ENCODE measurements at places on chromosomes 2 and 18.

DNA sequence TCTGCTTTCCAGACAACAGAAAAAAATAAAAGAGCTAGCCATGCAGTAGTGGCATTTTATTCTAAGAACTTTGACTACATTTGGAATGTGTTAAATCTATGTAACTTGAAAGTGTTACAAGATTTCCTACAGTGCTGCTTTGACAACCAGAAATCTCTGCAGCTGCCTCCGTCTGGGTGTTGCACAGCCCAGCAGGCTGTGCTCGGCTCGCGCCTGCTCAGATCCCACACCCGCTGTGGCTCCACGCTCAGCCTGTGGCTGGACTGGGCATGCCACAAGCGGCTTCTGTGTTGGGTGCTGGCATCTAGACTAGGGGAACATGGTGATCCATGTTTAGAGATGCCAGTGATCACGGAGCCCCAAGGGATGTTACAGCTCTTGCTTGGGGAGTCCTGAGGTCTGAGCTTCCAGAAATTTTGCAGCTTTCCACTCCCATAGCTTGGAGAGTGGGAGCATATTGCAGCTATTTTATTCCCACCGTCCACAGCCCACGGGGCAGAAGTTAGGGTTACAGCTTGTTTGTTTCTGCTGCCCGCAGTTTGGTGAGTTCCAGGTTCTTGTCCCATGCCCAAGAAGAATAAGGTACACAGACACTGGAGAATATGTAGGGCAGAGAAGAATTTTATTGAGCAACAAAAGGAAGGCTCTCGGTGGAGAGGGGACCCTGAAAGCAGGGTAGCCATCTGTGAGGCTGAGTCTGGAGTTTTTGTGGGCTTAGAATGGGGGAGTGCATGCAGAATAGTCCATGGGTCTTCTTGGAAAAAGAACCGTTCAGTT lies 44.1 kb downstream of the FAM171B start:
- DNase-seq, result no peak

DNA sequence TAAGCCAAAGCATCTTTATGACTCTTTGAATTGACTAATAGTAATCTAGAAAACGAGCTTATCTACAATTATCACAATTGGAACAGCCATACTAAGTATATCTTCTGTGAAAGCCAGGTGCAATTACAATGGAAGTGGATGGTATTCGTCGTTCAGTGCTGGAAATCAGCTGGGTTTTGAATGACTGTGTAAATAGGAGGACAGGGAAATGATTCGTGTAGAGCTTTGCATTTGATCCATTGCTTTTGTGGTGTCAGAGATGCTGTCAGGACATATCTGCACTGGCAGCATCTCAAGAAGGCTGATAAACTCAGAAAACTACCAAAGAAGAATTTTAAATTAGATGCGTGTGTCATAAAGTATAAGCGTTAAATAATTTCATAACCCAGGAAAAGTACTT lies 187.1 kb downstream of the ZNF407 start:
- no peak for DNase-seq

DNA sequence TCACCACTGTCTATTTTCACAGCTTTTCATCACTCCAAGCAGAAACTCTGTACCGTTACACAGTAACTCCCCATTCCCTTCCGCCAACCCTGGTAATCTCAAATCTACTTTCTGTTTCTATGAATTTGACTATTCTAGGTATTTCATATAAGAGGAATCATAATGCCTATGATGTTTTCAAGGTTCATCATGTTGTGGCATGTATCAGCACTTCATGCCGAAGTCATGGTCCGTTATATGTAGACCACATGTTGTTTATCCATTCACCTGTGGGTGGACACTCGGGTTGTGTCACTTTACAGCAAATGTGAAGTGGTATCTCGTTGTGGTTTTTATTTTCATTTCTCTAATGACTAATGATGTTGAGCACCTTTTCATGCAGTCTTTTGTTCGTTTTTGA lies 21.6 kb downstream of the CPSF3 start:
- no peak for DNase-seq

DNA sequence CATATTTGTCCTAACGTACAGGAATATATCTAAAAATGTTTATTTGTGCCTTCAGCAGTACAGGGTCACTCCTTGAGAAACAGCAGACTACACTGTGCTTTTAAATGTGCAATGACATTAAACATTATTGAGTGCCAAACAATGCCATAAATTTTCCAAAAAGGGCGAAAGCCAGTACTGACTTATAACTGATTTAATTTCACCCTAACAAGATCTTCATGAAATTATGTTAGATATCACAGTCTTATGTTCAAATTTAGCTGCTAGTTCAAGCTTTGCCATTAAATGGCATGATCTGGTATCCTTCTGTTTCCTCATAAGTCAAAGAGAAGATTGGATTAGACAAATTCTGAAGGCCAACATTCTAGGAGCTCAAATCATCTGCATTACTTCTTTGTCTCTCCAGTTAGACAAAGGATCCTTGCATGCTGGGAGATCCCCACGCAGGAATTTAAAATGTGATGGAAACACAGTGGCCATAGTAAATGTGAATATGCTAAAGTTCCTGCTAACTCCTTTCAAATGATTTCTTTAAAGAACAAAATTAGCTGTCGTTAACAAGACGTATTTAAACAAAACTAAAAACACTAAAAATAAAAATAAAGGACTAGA lies 129.3 kb upstream of the STON1 start:
- DNase-seq, result no peak

- no peak for DNase-seq
Measured at GRCh38 chr2:134468164-134468563, 214.3 kb downstream of the MGAT5 start.

GRCh38 chr2:218393750-218394290 lies 5.8 kb upstream of the CTDSP1 start:
- no peak for DNase-seq

- DNase-seq, result no peak
Measured at GRCh38 chr2:72173640-72174321, 26.1 kb upstream of the CYP26B1 start.

DNA sequence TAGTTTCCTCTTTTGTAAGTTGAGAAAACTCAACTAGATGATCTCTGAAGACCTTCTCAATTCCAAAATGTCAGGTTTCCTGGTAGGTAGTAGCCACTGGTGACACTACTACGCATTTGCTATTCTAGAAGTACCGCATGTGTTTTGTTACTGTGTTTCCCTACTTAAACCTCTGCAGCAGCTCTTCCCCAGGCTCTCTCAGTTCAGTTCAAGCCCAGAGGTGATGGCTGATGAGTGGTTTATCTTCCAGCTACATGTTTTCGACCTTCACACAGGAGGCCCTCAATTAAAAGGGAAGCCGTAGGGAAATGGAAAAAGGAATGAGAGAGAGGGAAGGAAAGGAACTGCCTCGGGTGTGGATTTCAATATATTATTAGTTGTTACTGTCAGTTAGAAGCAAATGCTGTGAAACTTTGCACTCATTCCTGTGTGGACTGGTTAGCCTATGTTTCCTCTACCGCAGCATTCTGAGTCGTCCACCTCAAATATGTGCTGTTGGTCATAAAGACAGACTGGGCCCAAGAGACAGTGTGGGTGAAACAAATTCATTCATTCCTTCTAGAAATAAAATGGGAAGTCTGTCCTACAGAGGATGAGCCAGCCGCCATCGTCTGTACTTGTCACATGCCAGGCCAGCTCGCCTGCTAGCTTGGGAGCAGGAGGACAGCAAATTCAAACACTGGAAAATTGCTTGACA lies 455.2 kb upstream of the RAB12 start:
- no peak for DNase-seq

DNA sequence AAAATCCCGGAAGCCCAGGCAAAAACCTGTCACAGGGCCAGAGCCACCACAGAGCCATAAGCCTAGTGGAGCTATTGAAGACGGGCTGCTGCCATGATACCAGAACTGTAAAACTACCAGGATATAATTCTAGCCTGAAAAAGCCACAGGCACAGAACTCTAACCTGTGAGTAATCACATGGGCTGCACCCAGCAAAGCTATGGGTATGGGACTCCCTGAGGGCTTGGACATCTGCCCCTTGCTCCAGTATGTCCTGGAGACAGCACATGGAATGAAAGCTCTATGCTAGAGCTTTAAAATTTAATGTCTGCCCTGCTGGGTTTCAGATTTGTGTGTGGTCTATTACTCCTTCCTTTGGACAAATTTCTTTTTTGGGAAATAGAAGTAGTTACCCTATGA lies 2183.6 kb upstream of the CELF4 start:
- DNase-seq, result no peak

GRCh38 chr18:46566111-46566510 lies 90.9 kb downstream of the LOXHD1 start:
- no peak for DNase-seq

DNA sequence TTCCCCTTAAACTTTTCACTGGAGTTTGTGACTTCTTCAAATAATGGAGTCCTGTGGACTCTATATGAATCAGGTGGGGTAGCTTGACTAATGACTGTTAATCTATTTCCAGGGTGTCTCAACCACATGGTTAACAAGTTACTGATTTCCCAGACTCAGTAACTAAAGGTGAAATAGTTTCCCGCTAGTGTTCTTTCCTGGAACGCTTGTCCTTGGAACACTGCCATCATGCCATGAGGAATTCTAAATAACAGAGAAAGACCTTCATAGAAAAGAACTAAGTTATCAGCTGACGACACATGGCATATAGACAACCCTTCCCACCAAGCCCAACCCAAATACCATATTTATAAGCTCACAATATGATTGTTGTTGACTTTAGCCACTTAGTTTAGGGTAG lies 1027.9 kb upstream of the FAM98A start:
- DNase-seq, result no peak

DNA sequence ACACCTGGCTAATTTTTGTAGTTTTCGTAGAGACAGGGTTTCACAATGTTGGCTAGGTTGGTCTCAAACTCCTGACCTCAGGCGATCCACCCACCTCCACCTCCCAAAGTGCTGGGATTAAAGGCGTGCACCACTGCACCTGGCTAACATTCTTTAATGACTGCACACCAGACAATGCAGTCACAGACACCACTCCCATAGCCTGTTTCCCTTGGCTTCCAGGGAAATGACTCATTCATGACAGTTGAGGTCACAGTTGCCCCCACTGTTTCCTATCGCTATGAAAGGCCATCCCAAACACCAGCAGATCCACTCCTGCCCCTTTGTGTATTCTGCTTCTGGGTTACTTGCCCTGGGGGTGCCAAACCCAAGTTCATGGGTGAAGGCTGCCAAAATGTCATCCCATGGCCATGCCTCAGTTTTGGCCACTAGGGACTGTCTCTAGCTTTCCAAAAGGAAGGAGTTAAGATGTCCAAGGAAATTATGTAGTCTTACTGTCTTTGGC lies 8.7 kb downstream of the CHMP1B start:
- no peak for DNase-seq

DNA sequence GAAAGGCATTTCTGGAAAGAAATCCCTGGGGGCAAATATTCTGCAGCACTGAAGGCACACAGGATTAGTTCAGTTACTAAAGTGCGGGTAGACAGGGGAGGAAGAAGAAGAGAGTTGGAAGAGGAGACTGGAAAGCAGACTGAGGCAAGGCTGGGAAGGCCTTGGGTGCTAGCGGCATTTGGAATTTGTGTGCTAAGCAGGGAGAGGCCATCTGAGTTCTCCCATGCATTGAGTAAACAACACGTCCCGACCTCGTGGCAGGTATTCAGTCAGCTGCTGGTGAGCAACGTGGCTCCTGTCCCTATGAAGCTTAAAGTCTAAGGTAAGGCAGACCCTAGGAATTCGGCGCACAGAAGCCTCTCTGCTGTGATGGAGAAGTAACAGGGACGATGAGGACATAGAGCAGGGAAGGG lies 30.7 kb downstream of the ATP8B1 start:
- no peak for DNase-seq

GRCh38 chr2:41400088-41400665 lies 647.6 kb upstream of the PKDCC start:
- no peak for DNase-seq

- no peak for DNase-seq
Measured at GRCh38 chr2:33136566-33136965, 189.8 kb downstream of the LTBP1 start.

DNA sequence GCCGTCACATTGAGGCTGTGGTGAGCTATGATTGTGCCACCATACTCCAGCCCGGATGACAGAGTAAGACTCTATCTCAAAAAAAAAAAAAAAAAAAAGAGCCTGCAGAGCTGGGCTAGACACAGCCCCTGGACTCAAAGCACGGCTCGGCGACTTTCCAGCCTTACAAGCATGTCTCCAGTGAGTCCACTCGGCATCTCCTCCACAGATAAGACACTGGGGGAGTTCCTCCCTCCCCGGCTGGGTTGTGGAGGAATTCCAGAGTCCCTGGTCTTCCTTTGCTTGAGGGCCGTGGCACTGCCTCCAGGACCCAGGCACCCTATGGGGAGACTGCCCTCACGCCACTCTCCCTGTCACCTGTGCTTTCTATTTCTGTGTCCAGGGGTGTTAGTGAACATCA lies 30.9 kb upstream of the RPL31 start:
- DNase-seq, result no peak

- peak; percentile 82 for DNase-seq
Measured at GRCh38 chr18:11849841-11850634, 1.2 kb upstream of the CHMP1B start.

- no peak for DNase-seq
Measured at GRCh38 chr2:6159606-6160005, 467.4 kb downstream of the SOX11 start.

GRCh38 chr2:174044556-174044955 lies 79.4 kb upstream of the SP3 start:
- no peak for DNase-seq

DNA sequence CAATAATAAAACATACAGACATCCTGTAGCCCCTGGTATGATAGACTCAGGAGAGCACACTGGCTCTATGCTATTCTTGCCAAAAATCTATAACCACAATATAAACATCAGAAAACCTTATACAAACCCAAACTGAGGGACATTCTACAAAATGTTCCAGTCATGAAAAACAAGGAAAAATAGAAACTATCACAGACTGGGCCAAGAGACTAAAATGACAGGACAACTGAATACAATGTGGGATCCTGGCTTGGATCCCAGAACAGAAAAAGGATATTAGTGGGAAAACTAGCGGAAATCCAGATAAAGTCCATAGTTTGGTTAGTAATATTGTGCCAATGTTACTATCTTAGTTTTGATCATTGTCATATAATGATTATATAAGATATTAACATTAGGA lies 29.6 kb upstream of the EPAS1 start:
- no peak for DNase-seq

GRCh38 chr2:189192766-189193165 lies 13.2 kb upstream of the COL5A2 start:
- DNase-seq, result no peak

DNA sequence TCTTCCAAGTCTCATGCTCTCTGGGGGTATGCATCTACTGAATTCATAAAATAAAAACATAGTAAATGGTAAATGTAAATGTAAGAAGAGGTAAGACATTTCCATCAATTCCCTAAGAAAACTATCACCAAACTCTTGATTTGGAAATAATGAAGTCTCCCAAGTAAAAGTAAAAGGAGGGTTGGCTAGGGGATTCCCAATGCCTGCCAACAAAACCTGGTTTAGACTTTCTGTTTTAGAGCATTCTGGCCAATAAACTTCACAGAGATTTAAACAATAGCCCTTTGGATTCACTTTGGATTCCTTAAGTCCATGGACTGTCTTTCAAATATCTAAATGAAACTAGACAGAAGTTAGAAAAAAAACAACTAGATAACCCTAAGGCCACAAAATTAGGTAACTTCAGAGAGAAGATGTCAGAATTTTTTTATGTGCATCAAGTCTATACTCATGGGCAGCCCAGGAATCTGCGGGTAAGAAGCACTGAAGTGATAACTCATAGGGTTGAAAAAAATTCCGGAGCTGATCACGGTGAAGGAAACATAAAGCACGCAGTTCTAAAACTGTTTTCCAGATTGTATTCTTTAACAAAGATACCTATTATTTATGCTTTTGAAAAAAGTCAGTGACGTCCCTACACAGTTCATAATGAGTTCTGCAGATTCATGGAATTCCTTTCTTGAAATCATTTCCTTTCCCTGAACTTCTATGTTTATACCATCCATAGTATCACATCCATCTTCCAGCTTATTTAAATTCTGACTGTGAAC lies 263.6 kb downstream of the AFF3 start:
- peak; percentile 56 for DNase-seq
